Cardiac muscle cell (in vitro differentiated cells and primary cell): ENCODE measurements at places on chromosomes 1 and 21. TPM values are rescaled to one million over a fixed set of nuclear protein-coding genes. Genes with fewer than 3 reads are reported as not detected.

The DDR2 gene
- total RNA-seq, result 1.4 and 1.6 TPM in 2 replicates

- no peak for DNase-seq
- H3K27ac ChIP-seq, result no peak overlapping the region
- H3K27me3 ChIP-seq, result no peaks in the 10 kb centered on the region
- no peaks in the 10 kb centered on the region for H3K36me3 ChIP-seq
Observed at GRCh38 chr1:99501871-99502270, 144.0 kb upstream of the PALMD start.

DNA sequence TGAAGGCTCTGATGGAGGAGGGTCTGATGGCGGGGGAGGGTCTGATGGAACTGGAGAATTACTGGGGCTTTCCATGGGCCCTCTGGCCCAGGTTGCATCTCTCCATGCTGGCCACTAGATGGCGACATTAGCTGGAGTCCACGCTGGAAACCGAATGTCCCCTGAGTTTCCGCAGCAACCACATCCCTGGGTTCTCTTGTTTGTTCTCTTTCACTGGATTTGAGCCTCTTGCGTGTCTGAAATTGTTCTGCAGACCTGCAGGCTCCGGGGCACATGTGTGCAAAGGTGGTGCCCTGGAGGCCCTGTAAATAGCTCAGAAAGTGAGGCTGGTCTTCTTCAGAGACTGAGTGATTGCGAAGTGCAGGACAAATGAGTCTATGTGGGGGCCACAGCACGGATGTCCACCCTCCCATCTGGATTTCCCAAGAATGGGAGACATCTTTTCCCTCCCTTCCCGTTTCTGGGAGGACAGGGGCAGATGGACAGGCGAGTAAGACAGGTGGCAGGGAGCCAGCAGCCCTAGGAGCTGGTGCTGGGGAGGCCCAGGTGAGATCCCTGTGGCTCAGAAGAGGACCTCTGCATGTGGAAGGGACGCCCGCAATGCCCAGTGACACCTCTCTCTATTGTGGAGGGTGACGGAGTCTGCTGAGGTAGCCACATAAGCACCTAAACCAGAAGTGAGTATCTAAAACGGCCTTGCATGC lies 73.2 kb upstream of the ABCG1 start:
- no peaks in the 10 kb centered on the region for H3K4me1 ChIP-seq
- no peaks in the 10 kb centered on the region for H3K36me3 ChIP-seq

GRCh38 chr1:115593365-115594259 lies 48.2 kb upstream of the VANGL1 start:
- H3K36me3 ChIP-seq, result no peaks in the 10 kb centered on the region
- peaks cover 5% of the 10 kb centered on the region for H3K4me1 ChIP-seq
- DNase-seq, result peak; percentile 68
- no peak overlapping the region for H3K4me3 ChIP-seq

- no peak overlapping the region for H3K27ac ChIP-seq
- no peaks in the 10 kb centered on the region for H3K27me3 ChIP-seq
- no peaks in the 10 kb centered on the region for H3K36me3 ChIP-seq
- H3K4me3 ChIP-seq, result no peak overlapping the region
Observed at GRCh38 chr1:209728466-209728865, 23.8 kb downstream of the HSD11B1 start.

The PTGER3 gene
- 4.2 and 4.4 TPM in 2 replicates for total RNA-seq

GRCh38 chr1:23741609-23742008 lies 1.7 kb upstream of the ELOA start:
- H3K4me1 ChIP-seq, result peaks cover 13% of the 10 kb centered on the region
- no peak overlapping the region for H3K4me3 ChIP-seq
- no peak for DNase-seq
- H3K27ac ChIP-seq, result no peak overlapping the region
- H3K36me3 ChIP-seq, result no peaks in the 10 kb centered on the region
- no peaks in the 10 kb centered on the region for H3K27me3 ChIP-seq

DNA sequence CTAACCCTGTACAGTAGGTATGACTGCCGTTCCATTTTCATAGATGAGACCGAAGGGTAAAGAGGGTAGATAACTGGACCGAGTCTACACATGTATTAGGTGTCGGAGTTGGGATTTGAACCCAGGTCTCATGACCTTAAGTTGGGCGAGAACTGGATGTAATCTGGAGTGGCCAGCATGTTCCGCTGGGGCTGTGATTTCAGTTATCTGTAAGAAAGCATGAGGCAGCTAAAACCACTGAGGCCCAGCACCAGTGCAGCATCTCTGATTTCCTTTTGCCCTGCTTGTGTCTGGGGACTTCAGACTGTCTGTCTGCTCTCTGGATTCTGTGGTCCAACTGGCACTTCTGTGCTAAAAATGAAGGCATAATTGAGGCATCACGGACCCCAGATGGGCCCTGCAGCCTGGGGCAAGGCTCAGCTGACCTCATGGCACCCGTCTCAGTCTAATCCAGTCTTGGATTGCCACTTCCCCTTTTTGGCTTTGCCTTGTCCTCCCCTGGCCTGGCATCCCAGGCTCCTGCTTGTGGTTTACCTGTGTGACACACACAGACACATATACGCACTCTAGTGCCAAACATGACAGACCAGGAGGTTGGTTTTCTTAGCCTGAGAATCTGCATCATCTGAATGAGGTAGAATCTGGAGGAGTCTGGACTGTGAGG lies 180.2 kb downstream of the KIF26B start:
- no peak for DNase-seq
- H3K4me3 ChIP-seq, result no peak overlapping the region
- H3K27me3 ChIP-seq, result no peaks in the 10 kb centered on the region
- H3K36me3 ChIP-seq, result no peaks in the 10 kb centered on the region

DNA sequence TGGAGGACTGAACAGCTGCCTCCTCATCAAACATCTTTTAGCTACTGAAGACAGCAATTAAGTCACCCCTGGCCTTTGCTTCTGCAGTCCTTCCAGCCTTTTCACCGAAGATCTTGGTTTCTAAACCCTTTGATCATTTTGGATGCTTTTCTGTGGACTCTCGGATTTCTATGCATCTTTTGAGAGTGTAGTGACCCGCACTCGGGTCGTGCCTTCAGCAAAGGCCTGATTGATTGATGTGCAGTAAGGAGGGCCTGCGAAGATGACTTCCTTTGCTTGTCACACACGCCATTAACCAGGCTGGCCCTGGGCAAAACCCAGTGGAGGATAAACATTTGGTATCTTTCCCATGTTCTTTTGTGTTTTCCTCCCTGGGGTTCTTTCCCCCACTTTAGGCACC lies 157.5 kb upstream of the CD34 start:
- no peaks in the 10 kb centered on the region for H3K27me3 ChIP-seq
- no peak overlapping the region for H3K27ac ChIP-seq
- DNase-seq, result no peak
- H3K4me3 ChIP-seq, result no peak overlapping the region
- peaks cover 15% of the 10 kb centered on the region for H3K36me3 ChIP-seq
- H3K4me1 ChIP-seq, result no peaks in the 10 kb centered on the region

- no peak overlapping the region for H3K4me3 ChIP-seq
- H3K36me3 ChIP-seq, result peaks cover 22% of the 10 kb centered on the region
- no peaks in the 10 kb centered on the region for H3K4me1 ChIP-seq
Observed at GRCh38 chr1:116581323-116581885, 10.6 kb upstream of the CD58 start.

GRCh38 chr1:244052016-244052727 lies 1.1 kb downstream of the ZBTB18 start:
- peaks cover 31% of the 10 kb centered on the region for H3K4me1 ChIP-seq
- no peak overlapping the region for H3K27ac ChIP-seq
- DNase-seq, result no peak
- H3K4me3 ChIP-seq, result no peak overlapping the region
- peaks cover 7% of the 10 kb centered on the region for H3K36me3 ChIP-seq

DNA sequence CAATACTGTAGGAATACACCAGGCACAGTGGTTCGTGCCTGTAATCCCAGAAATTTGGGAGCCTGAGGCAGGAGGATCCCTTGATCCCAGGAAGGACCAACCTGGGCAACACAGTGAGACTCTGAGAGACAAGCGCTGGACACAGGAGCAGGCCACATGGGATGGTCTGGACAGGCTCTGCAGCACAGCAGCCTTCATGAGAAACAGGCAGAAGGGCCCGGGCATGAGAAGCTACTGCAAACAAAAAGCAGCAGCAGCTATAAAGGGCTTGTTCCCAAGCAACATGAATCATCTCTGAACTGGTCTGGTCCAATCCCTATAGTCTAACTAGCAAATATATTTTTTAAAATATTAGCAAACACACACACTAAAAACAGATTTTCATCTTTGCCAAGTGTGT lies 35.5 kb upstream of the SLAMF9 start:
- no peak overlapping the region for H3K27ac ChIP-seq
- H3K36me3 ChIP-seq, result no peaks in the 10 kb centered on the region
- no peaks in the 10 kb centered on the region for H3K27me3 ChIP-seq
- H3K4me1 ChIP-seq, result peaks cover 23% of the 10 kb centered on the region

The APCS gene
- not detected in 2 replicates for total RNA-seq

The FAM229A gene
- 8.6 and 12.0 TPM in 2 replicates for total RNA-seq

DNA sequence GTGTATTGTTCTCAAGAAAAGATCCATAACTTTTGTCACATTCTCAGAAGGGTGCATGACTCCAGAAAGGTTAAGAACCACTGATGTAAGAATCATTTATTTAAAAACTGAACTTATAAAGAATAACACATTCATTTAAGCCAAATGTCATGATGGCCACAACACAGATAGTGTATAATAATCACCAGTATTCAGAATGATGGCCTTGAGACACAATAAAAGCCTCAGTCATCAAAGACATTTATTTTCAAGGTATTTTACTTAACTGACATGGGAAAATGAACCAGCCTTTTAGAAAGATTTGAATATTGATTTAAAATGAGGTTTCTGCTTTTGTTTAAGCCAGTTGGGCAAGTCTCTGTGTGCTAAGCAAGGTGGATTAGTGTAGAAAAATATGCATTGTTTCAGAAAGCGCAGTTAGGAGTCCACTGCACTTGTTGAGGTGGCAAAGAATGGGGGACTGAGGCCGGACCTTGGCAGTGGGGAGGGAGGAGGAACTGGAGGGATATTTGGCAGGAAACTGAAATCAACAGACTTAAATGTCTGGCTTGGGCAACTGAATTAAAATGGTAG lies 371.9 kb upstream of the ESRRG start:
- H3K4me1 ChIP-seq, result peaks cover 13% of the 10 kb centered on the region
- H3K27me3 ChIP-seq, result no peaks in the 10 kb centered on the region
- no peak overlapping the region for H3K27ac ChIP-seq
- H3K36me3 ChIP-seq, result no peaks in the 10 kb centered on the region
- no peak for DNase-seq

DNA sequence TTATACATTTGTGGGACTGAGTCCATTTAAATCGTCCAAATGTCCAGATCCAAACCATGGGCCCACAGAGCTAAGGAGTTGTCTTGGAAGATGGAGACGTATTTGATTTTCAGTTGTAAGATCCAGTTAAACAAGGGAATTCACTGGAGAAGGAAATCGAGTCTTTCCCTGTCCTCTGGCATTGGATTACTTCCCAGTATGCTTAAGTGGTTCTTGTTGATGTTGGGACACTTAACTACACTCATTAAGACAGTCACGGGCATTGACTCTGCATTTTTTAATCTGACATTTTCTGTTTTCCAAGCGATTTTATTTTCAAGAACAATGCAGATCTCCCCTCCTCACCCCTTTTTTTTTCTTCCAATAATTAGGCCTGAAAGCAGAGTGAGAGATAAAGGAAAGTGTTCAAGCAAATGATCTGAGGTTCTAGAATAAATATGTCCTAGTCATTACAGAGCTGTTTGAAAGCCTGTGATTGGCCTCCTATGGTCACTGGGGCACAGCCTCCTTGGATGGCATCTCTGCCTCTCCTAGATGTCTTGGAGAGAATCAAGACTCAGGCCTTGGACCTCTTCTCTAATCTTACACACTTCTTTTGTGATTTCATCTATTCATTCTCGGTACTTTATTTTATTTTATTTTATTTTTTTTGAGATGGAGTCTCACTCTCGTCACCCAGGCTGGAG lies 48.9 kb downstream of the CD247 start:
- H3K4me1 ChIP-seq, result peaks cover 6% of the 10 kb centered on the region
- no peak overlapping the region for H3K4me3 ChIP-seq
- no peak overlapping the region for H3K27ac ChIP-seq
- no peaks in the 10 kb centered on the region for H3K36me3 ChIP-seq

DNA sequence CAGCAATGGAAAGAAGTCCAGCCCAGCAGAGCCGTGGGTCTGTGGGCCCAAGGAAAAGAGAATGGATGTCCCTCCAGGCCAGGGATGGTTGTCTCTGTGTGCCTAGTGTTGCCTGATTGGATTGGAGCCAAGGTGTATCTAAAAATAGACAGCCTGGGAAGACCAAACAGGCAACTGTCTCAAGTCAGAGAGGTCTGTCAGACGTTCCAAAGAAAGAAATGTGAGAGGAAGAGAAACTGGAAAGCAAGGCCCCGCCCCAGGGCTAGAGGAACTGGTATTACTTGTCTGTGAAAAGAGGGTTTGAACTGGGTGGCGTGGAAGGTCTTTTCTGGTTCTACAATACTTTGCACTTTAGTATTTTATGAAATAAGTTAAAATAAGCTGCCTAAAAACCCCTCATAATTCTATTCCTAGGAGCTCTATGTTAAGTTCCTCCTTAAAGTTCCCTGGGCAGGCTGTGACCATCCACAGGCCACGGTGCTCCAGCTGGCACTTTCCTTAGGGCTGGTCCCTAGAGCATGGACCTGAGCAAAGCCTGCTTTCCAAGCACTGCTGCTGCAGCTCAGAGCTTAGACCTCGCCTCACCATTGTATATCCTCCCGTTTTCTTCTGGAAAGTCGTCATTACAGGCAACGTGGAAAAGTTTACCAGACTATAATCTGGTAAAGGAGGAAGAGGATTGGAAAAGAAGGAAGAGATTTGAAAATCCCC lies 151.6 kb downstream of the DISC1 start:
- no peaks in the 10 kb centered on the region for H3K36me3 ChIP-seq
- H3K27me3 ChIP-seq, result no peaks in the 10 kb centered on the region

GRCh38 chr1:47175227-47175934 lies 14.5 kb downstream of the PDZK1IP1 start:
- no peak overlapping the region for H3K4me3 ChIP-seq
- peaks cover 4% of the 10 kb centered on the region for H3K27me3 ChIP-seq
- peak; percentile 64 for DNase-seq
- H3K4me1 ChIP-seq, result no peaks in the 10 kb centered on the region
- no peak overlapping the region for H3K27ac ChIP-seq
- no peaks in the 10 kb centered on the region for H3K36me3 ChIP-seq

DNA sequence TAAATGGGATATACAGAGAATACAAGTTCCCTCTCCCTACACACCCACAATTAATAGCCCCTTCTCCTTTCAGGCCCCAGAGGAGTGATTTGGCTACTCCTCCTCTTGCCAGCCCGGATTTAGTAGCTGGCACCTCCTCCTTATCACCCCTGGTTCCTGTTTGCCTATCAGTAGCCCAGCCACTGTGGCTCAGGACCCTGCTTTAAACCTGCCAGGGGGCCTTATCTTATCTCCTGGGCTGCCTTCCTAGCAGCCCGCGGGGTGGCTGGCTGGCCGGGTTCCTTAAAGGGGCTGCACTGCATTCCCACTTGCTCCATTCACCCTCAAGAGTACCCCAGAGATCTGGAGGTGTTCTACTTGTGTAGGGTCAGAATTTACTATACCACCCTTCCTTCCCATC lies 70.4 kb downstream of the PLEKHA6 start:
- H3K4me1 ChIP-seq, result peaks cover 70% of the 10 kb centered on the region
- no peaks in the 10 kb centered on the region for H3K36me3 ChIP-seq
- H3K27me3 ChIP-seq, result no peaks in the 10 kb centered on the region
- H3K4me3 ChIP-seq, result peak overlapping the region; percentile 8
